ENCODE measurements at places on chromosomes 6 and 20.

DNA sequence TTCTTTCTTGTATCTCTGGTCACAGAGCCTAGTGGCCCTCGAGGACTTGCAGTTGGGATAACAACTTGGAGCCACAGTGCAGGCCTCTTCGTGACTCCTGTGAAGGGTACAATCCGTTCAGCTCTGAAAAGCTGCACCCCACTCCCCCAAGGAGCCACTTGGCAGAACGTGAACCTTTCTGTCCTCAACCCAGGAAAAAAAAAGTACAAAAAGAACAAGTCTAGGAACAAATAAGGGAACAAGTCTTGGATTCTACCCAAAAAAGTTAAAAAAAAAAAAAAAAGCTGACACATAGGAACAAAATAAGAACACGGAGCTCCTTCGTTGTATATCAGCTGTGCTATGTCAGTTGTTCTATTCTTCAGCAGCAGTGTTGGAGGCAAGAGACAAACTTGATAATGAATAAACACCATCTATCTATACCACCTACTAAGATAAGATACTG lies 77.9 kb upstream of the TULP1 start:
- no peak for DNase-seq

- DNase-seq, result no peak
Measured at GRCh38 chr20:24833592-24833991, 115.5 kb upstream of the CST7 start.

DNA sequence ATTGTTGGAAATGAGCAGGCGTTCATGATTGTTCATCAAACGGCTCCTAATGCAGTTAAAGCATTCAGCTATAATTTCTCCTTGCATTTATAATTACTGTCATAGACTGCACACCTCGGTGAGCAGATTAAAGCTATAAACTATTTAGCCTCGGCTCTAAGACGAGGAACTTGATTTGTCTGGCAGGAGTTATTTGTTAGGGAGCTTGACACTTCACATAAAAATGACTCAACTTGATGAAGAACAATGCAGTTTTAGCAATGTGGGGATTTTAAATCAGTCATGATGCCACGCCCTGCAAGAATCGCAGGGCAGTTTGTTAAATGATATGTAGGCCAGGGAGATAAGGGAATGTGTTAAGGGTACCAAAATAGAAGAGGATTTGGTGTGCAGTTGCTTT lies 290.2 kb downstream of the TSHZ2 start:
- DNase-seq, result no peak

- no peak for DNase-seq
Measured at GRCh38 chr6:98787961-98788360, 46.4 kb upstream of the POU3F2 start.

DNA sequence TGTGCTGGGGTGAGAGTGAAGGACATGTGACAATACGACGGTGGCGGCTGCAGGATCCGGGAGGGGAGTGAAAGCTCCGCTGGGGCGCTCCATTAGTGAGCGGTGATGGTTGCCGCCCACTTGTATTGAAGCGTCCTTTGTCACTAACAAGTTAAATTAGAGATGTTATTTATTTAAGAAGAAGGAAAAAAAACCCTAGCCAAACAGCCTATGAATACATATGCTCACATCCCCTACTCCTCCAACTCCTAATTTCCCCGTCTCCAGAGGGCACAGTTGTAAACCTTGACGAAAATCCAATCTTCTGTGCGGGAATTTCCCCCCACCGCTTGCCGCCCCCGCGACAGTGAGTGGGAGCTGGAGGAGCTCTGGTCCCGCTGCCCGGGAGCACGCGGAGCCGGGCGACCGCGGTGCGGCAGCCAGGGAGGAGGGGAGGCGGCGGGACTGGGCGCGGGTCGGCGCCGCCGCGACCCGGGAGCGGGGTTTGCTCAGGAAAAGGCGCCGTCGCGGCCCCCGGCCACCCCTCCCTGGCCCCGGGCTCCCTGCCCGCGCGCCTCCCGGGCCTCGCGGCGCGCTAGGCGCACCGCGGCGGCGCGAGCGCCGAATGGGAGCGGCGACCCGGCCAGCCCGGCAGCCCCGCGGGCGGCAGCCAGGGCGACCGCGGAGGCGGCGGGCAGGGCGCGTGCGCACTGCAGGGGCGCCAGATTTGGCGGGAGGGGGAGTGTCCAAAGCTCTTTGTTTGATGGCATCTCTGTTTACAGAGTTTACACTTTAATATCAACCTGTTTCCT lies at the start of gene MYB:
Gene MYB, plus strand, starts transcription at position 767 of the 791 bp plus-strand sequence. CDS start 206 bp downstream, outside the sequence.
- peak; percentile 85 for DNase-seq

- DNase-seq, result no peak
Measured at GRCh38 chr6:26332408-26332807, 32.6 kb upstream of the BTN3A2 start.

GRCh38 chr6:106844930-106845329 lies 129.6 kb downstream of the CD24 start:
- no peak for DNase-seq

Data from CD4-positive, alpha-beta T cell treated with Interleukin-17A for 4 hours (primary cell).